Tongue (tissue), 3 donors: ENCODE measurements at places on chromosomes 16 and 17. TPM values are rescaled to one million over a fixed set of nuclear protein-coding genes. Genes with fewer than 3 reads are reported as not detected.

Gene IL21R
- 0.82 TPM for total RNA-seq

Gene SRL
- 445 TPM for total RNA-seq

Gene KRTAP4-1
- not detected for total RNA-seq

Gene PDE6G
- not detected for total RNA-seq

Gene PIMREG
- 12.3 TPM for total RNA-seq

Gene CCDC200
- not detected for total RNA-seq

Gene PTGES3L
- 61.5 TPM for total RNA-seq

Gene ZDHHC1
- total RNA-seq: 14.2 TPM

DNA sequence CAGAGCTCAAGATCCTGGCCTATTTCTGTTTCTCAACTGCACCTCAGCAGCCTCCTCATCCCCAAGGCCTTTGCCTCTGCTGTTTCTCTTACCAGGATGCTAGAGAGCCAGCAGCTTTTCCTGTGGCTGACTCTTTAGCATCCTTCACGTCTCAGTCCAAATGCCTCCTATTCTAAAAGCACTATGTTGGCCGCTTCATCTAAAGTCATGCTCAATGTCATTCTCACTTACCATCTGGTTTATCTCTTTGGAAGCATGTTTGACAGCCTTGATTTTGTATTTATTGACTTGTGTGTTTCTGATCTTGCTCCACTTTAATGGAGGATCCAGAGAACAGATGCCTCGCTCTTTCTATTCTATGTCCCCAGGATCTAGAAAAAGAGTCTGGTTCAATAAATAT lies 351.8 kb upstream of the CDH11 start:
- peak; percentile 21 for DNase-seq

DNA sequence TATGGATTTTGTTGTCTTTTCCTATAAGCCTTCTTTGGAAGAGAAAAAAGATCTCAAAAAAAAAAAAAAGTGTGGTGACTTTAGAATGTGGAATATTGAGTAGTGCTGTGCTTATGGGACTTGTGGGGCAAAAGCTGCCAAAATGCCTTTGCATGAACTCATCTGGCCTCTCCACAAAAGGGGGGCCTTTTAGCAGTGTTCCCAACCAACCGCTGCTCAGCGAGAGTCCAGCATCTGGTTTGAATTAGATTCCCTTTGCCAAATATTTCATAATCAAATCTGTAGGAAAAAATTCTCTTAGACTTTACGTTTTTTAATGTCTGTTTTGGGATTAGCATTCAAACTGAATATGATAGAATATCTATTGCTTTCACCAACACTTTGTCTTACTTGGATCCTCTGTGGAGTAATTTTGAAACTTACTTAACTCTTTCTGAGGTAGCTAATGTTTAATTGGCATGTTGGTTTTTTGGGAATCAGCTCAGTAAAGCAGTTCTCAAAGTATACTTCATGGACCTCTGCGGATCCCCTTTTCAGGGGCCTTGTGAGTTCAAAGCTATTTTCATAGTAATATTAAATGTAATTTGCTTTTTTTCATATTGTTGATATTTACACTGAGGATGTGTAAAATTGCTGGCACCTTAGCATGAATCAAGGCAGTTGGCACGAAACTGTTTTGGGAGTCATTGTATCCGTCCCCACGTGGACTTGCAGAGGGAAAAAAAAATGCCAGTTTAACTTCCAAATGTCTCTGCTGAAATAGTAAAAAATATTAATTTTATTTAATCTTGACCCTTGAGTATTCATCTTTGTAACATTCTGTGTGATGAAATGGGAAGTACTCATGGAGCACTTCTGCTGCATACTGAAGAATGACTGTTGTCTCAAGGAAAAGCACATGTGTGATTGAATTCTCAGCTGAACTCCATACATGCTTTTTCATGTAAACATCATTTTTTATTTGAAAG lies 34.7 kb upstream of the VPS4A start:
- peak; percentile 88 for DNase-seq

GRCh38 chr17:622356-622755 lies 92.3 kb downstream of the VPS53 start:
- no peak for DNase-seq

DNA sequence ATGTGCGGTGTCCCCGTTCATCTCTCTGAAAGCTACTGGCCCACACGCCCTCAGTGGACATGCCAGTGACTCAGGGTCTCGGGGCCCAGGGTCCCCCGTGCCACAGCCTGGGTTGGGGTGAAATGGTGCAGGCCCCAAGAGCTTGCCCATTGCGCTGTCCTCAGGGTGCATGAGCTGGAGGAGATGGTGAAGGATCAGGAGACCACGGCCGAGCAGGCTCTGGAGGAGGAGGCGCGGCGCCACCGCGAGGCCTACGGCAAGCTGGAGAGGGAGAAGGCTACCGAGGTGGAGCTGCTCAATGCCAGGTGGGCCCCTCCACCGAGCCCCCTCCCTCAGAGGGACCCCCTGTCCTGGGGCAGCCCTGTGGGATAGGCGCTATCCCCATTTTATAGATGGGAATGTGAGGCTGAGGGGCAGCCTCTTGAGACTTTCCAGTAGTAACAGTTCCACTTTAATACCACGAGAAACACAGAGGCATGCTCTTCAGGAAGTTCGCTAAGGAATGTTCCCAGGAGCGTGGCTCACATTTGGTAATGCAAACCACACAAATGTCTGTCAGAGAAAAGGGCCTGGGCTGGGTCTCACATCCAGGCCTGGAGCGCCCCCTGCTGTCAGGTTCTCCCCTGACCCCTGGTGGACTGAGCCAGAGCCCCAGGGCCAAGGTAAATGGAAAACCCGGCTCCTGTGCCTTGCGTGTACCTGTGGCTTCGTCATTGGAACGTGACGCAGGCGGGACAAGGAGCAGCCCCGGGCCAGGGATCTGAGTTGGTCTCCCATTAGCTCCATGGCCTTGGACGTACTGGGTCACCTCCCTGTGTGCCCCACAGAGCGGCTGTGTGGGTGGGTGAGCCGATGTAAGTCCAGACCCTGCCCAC lies 133.7 kb downstream of the RAB11FIP4 start:
- peak; percentile 87 for DNase-seq

GRCh38 chr16:48451323-48451722 lies 66.1 kb upstream of the SIAH1 start:
- no peak for DNase-seq

DNA sequence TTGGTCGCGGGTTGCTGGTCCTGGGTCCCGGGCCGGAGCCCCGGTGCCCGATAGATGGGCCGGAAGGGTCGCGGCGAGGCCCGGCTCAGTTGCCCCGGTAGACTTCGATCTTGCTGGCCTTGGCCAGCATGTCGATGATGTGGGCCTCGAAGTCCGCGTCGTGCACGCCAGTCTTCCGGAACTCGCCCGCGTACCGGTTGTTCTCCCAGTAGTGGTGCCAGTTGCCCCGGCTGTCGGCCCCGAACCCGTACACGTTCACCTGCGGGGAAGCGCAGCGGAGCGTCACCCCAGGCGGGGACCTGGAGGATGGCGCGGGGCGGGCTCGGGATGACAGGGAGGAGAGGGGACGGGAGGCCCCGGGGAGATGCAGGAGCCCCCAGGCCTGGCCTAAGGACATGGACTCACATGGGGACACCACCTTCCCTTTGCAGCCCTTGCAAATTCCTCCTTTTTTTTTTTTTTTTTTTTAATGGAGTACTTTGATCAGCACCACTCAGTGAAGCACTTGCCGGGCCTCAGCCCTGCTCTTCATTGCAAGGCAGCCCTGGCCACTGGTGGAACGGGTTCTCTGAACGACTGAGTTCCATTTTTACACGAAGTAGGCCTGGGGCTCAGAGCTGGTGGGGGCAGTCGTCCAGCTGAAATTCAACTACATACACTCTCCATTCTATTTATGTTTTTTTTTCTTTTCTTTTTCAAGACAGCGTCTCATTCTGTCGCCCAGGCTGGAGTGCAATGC lies 35.1 kb downstream of the DDX19A start:
- DNase-seq: no peak

- DNase-seq: no peak
Measured at GRCh38 chr16:29686740-29687332, 7.9 kb downstream of the QPRT start.

DNA sequence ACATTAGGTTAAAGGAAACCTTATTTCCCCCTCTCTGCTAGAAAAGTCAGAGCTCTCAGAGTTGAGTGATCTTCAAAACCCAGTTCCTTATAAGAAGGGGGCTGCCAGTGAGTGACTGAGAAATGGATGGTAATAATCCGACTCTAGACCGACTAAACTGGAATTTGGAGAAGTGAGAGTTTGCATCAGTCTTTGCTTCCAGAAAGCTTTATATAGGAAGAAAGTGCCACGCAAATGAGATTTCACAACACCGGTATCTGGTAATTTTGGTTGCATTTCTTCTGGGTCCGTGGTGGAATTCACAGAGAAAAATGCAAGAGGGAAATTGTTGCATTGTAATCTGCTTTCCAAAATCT lies 271.4 kb downstream of the MAF start:
- DNase-seq: no peak

DNA sequence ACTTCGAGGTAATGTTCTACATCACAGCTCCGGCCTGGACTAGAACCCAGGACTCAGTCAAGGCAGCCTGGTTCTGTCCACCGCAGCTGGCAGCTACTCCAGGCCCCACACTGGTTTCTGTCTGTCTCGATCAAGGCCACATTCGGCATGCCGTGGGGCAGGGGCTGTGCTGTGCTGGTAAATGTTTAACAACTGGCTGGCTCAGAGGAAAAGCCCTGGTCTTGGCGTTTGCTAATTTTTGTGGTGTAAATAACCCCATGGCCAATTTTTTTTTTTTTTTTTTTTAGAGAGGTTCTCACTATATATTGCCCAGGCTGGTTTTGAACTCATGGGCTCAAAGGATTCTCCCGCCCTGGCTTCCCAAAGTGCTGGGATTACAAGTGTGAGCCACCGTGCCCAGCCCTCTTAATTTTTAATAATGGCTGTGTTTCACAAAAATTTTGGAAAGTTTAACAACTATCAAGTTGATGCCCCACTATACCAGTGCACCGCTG lies 328 bp upstream of the DRC7 start:
- no peak for DNase-seq

DNA sequence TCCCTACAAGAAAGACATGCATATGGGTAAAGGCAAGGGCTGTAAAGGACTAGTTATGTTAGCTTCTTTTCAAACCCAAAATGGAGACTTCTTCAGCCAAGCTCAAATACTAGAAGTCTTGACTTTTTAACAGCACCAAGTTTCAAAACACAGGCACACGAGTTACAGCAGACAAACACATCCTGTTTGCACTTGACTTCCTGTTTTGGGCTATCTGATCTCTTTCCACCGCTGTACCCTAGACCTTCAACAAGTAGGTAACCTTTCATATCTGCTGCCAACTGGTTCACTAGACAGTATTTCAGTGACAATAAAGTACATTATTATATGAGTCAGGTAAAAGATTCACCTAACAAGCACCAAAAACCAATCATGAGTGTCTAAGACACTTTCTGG lies 12.3 kb downstream of the RFFL start:
- no peak for DNase-seq

GRCh38 chr16:20674684-20675487 lies 22.6 kb downstream of the ACSM1 start:
- DNase-seq: no peak

DNA sequence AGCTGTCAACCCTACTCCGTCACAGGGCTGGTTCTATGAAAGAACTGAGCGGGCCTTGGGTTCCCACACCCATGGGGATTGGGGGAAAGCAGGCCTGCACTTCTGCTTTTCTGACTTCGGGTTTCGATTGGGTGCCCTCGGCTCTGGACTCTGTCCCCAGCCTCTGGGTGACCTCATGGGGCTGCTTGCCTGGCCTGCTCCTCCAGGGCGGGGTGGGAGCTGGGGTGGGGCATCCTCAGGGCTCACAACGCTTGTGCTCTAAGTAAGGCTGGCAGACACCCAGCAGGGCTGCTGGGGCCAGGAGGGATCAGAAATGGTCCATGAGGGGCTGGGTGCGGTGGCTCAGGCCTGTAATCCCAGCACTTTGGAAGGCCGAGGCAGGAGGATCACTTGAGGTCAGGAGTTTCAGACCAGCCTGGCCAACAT lies 19.2 kb downstream of the ARHGAP27 start:
- no peak for DNase-seq

DNA sequence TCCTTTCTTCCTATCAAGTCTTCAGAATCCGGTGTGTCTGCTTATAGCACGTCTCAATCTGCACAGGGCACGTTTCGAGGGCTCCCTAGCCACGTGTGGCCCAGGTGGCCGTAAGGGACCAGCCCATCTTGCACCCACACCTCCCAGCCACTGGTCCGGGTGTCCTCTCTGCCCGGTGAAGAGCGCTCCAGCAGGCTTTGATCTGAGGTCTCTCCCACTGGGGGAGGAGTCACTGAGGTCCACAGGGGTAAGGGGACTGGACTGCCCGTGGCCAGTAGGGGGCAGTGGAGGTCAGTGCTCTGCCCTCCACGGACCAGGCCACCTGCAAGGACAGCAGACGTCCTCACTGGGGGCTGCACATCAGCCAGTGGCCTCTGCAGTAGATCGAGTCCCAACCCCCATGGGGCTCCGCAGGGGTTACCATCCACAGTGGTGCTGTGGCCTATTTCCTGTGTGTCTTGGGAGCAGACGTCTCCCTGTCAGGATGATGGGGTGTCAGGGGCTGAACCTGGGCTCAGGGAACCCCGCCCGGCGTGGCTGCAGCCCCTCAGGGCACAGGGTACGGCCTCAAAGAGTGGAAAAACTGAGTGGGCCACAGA lies 204.1 kb upstream of the CIBAR2 start:
- DNase-seq: peak; percentile 67

DNA sequence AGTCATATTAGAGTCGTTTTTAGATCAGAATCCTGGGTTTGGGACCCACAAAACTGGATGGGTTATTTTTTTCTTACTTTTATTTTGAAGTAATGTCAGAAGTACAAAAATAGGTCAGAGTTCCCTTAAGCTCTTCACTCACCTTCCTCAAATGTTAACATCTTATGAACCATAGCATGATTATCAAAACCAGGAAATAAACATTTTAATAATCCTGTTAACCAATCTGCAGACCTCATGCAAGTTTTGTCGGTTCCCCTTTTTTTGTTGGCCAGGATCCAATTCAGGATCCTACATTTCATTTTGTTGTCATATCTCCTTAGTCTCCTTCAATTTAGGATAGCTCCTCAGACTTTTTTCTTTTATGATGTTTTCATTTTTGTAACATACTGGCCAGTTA lies 162.0 kb downstream of the CHD9 start:
- no peak for DNase-seq

GRCh38 chr17:5434984-5435383 lies 4.0 kb downstream of the C1QBP start:
- DNase-seq: no peak

GRCh38 chr17:40062329-40063186 lies at the start of gene THRA:
TSS of gene THRA (plus strand) at chr17:40062965. CDS start at chr17:40074489, 11,524 bp downstream.
- peak; percentile 85 for DNase-seq

DNA sequence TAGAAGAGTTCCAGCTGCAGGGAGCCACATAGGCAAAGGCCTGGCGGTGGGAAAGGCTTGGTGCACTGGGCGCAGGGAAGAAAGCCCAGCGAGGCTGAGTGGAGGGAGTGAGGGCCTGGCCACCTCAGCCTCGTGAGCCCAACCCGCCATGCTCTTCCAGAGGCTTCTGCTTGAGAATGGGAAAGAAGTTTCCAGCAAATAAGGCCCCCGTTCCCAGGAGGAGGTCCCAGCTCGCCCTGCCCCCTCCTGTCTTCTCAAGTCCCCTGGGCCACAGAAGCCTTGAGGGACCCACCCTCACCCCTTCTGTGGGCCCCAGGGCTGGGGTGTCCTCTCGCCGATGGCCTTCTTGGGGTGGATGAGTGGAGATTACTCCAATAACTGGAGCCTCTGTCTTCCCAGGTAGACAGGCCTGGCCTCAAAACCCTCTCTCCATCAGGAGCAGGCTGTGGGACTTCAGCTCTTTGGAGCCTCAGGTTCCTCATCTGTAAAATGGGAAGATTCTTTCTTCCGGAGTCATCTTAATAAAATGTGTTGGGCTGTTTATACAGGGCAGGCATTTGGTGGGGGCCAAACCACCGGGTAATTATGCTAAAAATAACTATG lies 933 bp upstream of the SNN start:
- DNase-seq: no peak
